PC-9 (cell line): ENCODE measurements at places on chromosomes 7 and 10. TPM values are rescaled to one million over a fixed set of nuclear protein-coding genes. Genes with fewer than 3 reads are reported as not detected.

GRCh38 chr10:113169853-113170460, 219.9 kb downstream of the TCF7L2 start:
- H3K4me3 ChIP-seq: no peak overlapping the region
- no peaks in the 10 kb centered on the region for H3K27me3 ChIP-seq
- no peaks in the 10 kb centered on the region for H3K4me1 ChIP-seq

- H3K27ac ChIP-seq: no peak overlapping the region
- no peak for DNase-seq
- H3K4me3 ChIP-seq: no peak overlapping the region
- H3K36me3 ChIP-seq: no peaks in the 10 kb centered on the region
- H3K4me1 ChIP-seq: peaks cover 20% of the 10 kb centered on the region
These were observed 244.1 kb downstream of the FRMD4A start for GRCh38 chr10:14086596-14086995.

GRCh38 chr10:92502296-92502808, 71.5 kb downstream of the IDE start:
- no peak for DNase-seq
- H3K4me3 ChIP-seq: no peak overlapping the region
- no peaks in the 10 kb centered on the region for H3K27me3 ChIP-seq
- H3K4me1 ChIP-seq: no peaks in the 10 kb centered on the region

UNCX gene
- not detected in 2 replicates for total RNA-seq

DNAJC1 gene
- total RNA-seq: 10.8 and 19.1 TPM in 2 replicates

GRCh38 chr10:24136070-24136469, 72.9 kb upstream of the KIAA1217 start:
- H3K36me3 ChIP-seq: no peaks in the 10 kb centered on the region
- no peaks in the 10 kb centered on the region for H3K27me3 ChIP-seq
- H3K4me3 ChIP-seq: no peak overlapping the region
- no peaks in the 10 kb centered on the region for H3K4me1 ChIP-seq
- DNase-seq: no peak
- H3K27ac ChIP-seq: no peak overlapping the region

DNA sequence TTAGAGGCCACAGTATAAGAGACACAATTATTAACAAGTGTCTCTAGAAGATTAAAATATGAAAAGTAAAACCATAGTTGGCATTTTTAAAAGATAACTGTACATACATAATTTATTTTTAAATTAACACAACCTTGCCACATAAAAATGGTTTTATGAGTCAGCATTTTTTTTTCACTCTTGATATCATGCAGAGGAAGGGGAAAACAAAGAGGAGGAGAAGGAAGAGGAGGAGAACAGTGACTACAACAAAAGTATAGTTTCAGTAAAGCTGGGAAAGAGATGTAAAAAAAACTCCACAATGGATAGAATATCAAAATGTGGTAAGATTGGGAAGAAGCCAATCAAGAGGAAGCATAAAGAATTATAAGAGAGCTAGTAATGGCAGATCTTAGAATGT, 34.0 kb downstream of the CH25H start:
- H3K27ac ChIP-seq: no peak overlapping the region
- H3K4me3 ChIP-seq: no peak overlapping the region
- no peaks in the 10 kb centered on the region for H3K4me1 ChIP-seq
- no peaks in the 10 kb centered on the region for H3K36me3 ChIP-seq
- DNase-seq: no peak

UPK3B gene
- total RNA-seq: 16.8 and 19.2 TPM in 2 replicates

GRCh38 chr10:45374350-45375052, 485 bp downstream of the ALOX5 start:
- DNase-seq: peak; percentile 71
- H3K27me3 ChIP-seq: no peaks in the 10 kb centered on the region
- H3K4me1 ChIP-seq: peaks cover 37% of the 10 kb centered on the region
- H3K36me3 ChIP-seq: no peaks in the 10 kb centered on the region
- H3K27ac ChIP-seq: peak overlapping the region; percentile 99
- peak overlapping the region; percentile 84 for H3K4me3 ChIP-seq

TAX1BP1 gene
- 143 and 174 TPM in 2 replicates for total RNA-seq

DNA sequence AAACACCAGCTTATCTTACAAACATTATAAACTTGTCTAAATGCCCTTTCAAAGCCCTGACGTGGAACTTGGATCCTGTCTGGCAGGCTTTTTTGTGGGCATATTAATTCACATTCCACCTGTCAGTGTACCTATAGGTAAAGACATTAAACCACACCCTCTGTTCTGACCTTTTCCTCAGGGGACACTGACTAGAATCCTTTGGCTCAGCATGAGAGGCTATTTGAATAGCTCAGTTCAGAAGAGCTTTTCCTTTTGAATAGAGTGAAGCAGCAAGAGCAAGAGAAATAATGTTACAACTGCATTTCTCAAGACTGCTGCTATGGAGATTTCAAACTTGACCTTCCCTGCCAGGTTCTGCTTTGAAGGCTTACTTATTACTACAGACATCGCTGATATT, 76.9 kb downstream of the CYP51A1 start:
- H3K27me3 ChIP-seq: no peaks in the 10 kb centered on the region
- H3K27ac ChIP-seq: peak overlapping the region; percentile 23; the same call in 1 of the 2 replicates
- H3K36me3 ChIP-seq: 0 out of 2 replicates have a peak, but pooled peaks cover 4% of the 10 kb centered on the region
- H3K4me1 ChIP-seq: peaks cover 22% of the 10 kb centered on the region; the same call in 1 of the 2 replicates
- H3K4me3 ChIP-seq: no peak overlapping the region

BEND7 gene
- 1.7 and 3.2 TPM in 2 replicates for total RNA-seq

DNA sequence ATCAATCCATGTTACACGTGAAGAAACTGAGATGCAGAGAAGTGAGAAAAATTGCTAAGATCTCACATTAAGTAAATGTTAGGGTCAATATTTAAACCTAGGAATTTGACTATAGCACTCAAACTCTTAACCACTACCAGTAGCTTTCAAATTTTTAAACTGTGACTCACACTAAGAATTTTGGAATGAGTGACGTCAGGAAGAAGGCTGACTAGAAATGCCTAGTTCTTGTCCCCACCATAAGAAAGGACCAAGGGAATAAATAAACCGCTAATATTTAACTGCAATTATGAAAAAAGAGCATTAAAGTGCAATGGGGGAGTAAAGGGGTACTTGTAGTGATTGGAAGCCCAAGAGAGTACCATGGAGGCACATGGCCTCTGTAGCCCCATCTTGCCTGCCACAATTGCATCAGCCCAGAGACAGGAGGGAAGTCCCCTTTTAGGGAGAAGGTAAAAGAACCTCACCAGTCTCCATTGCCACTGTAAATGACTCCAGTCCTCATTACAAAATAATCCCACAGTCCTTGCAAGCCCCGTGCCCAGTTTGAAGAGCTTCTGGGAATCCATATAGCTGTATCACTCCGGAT, 3.5 kb upstream of the AKR1B1 start:
- peaks cover 41% of the 10 kb centered on the region for H3K4me1 ChIP-seq
- H3K36me3 ChIP-seq: peaks cover 16% of the 10 kb centered on the region
- H3K27me3 ChIP-seq: no peaks in the 10 kb centered on the region

- peaks cover 21% of the 10 kb centered on the region for H3K4me1 ChIP-seq
- DNase-seq: no peak
- no peak overlapping the region for H3K27ac ChIP-seq
- no peaks in the 10 kb centered on the region for H3K27me3 ChIP-seq
- peaks cover 25% of the 10 kb centered on the region for H3K36me3 ChIP-seq
- H3K4me3 ChIP-seq: no peak overlapping the region
These were observed 123.1 kb downstream of the NRBF2 start for GRCh38 chr10:63256009-63256773.
